ENCODE measurements at places on chromosomes 3 and 15.

GRCh38 chr3:112030901-112031300 lies 3.6 kb upstream of the TMPRSS7 start:
- no peak for DNase-seq

DNA sequence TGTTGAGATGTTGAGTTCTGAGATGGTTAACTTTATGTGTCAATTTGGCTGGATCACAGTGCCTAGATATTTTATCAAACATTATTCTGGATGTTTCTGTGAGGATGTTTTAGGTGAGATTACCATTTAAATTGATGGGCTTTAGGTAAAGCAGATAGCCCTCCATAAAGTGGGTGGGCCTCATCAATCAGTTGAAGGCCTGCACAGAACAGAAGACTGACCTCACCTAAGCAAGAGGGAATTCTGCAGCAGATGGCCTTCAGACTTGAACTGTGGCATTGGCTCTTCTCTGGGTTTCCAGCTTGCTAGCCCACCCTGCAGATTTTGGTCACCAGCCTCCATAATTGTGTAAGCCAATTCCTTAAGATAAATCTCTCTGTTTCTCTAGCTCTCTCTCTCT lies 260.4 kb upstream of the VEPH1 start:
- DNase-seq = no peak

GRCh38 chr3:78507196-78507984 lies 1260.4 kb downstream of the ROBO1 start:
- no peak for DNase-seq

GRCh38 chr15:40282869-40283614 lies at the start of gene ANKRD63:
TSS of gene ANKRD63 (minus strand) at chr15:40283064. CDS start at chr15:40282586, 478 bp downstream.
- peak; percentile 59 for DNase-seq

GRCh38 chr3:36394176-36394575 lies 13.9 kb downstream of the STAC start:
- no peak for DNase-seq

DNA sequence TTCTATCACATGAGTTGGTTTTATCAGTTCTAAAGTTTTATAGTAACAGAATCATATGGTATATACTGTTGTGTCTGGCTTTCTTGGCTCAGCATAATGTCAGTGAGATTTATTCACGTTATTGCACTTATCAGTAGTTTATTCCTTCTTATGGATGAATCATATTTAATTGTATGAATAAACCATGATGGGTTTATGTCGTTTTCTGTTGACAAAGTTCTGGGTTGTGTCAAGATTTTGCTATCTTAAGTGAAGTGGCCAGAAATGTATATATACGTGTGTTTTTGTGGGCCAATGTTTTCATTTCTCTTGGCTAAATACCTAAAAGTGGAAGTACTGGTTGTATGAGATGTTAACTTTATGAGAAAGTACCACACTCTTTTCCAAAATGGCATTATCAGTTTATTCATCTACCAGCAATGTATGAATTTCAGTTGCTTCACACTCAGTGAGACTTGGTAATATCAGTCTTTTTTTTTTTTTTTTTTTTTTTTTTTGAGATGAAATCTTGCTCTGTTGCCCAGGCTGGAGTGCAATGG lies 112.4 kb upstream of the DCBLD2 start:
- no peak for DNase-seq

- DNase-seq = no peak
These were observed 44.5 kb upstream of the BOC start for GRCh38 chr3:113166719-113167492.

Data from OCI-M1 (cell line).